ENCODE measurements at places on chromosomes 12 and 14.

- DNase-seq: no peak
Measured at GRCh38 chr12:27319409-27319808, 13.2 kb upstream of the BMAL2 start.

GRCh38 chr12:62813031-62813829 is 121.7 kb downstream of the PPM1H start:
- DNase-seq: peak; percentile 22

- DNase-seq: no peak
Measured at GRCh38 chr14:103820908-103821307, 26.5 kb downstream of the PPP1R13B start.

- no peak for DNase-seq
Measured at GRCh38 chr14:79656056-79656455, 555.2 kb downstream of the DIO2 start.

DNA sequence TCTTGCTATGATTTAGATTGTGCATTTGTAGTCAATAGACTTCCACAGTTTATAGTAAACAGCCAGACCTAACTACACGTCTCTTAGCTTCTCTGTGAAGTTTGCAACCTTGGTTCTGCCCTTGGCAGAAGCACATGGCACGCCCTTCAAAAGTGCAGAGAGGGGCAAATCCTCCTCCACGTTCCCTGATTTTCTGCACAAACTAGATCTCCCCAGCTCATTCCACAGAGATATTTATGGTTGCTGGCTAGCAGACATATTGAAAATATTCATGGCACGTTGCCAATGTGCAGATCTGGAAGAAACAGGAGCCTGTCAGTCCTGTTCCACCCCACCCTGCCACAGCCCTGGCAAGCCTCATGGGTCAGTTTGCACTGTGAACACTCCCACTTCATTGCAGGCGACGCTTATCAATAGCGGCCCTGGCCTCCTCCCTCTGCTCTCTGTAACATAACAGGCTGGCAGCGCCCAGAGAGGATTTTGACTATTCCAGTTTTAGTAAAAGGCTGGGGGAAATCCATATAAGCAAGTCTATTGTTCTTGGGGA is 6.5 kb upstream of the LGALS3 start:
- no peak for DNase-seq

DNA sequence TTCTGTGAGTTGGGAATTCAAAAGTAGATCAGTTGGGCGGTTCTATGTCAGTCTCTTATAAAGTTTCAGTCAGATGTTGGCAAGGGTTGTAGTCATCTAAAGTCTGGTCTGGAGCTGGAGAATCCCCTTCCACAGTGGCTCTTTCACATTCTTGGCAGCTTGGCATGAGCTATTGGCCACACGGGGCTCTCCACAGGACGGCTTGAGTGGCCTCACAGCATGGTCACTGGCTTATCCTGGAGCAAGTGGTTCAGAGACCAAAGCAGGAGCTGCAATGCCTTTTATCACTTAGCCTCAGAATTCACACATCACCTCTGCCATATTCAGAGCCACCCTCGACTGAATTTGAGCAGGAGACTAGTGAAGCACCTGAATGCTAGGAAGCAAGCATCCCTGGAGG is 7.1 kb upstream of the KICS2 start:
- no peak for DNase-seq

- no peak for DNase-seq
Measured at GRCh38 chr12:26229910-26230309, 34.5 kb downstream of the SSPN start.

DNA sequence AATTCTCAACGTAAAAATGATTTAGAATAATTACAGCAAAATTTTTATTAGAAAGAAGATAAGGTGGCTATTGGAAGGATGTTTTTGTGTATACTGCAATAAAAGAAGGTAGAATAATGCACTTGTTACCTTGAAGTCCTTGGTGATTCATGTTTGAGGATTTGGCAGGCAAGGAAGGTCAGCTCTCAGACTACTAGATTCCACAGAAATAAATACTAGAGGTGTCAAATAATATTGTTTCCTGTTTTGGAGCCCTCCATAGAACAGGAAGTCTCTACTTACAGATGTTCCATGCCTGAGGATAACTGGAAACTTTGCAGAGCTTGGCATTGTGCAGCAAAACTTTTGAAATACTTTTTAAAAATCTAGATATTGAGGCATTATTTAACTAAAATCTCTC is 284.3 kb upstream of the SYT1 start:
- DNase-seq: no peak

DNA sequence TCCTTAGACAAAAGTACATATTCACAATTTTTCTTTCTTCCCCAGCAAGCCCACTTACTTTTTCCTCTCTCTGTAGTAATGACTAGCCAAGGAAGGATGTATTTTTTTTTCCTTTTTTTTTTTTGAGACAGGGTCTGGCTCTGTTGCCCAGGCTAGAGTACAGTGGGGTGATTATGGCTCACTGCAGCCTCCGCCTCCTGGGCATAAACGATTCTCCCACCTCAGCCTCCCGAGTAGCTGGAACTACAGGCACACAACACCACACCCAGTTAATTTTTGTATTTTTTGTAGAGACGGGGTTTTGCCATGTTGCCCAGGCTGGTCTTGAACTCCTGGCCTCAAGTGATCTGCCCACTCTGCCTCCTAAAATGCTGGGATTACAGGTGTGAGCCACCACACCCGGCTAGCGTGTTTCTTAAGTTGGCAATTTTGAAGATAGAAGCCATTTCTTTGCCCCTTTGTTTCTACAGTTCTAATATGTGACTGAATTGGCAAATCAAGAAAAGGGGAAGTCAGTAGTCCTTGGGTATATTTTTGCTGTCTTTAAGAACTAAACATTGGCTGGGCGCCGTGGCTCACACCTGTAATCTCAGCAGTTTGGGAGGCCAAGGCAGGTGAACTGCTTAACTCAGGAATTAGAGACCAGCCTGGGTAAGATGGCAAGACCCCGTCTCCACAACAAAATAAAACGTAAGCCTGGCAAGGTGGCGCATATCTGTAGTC is 3.2 kb upstream of the NACA start:
- DNase-seq: no peak

GRCh38 chr14:103507751-103508150 is 14.9 kb downstream of the CKB start:
- DNase-seq: no peak

GRCh38 chr12:105855361-105856047 is 283.2 kb downstream of the NUAK1 start:
- no peak for DNase-seq

GRCh38 chr12:105861227-105861626 is 277.5 kb downstream of the NUAK1 start:
- DNase-seq: no peak

GRCh38 chr14:28138341-28138740 is 628.2 kb upstream of the FOXG1 start:
- no peak for DNase-seq

DNA sequence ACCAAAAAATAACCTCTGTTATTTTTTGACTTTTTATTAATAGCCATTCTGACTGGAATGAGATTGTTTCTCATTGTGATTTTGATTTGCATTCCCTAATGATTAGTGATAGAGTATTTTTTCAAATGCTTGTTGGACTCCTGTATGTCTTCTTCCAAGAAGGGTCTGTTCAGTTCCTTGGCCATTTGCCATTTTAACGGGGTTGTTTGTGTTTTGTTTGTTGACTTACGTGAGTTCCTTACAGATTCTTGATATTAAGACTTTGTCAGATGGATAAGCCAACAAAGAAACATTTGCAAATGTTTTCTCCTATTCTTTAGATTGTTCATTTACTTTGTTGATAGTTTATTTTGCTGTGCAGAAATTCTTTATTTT is 651.6 kb upstream of the LRFN5 start:
- DNase-seq: no peak

GRCh38 chr12:77407931-77408330 is 342.6 kb upstream of the E2F7 start:
- no peak for DNase-seq

- no peak for DNase-seq
Measured at GRCh38 chr12:117904051-117904450, 64.7 kb downstream of the KSR2 start.

GRCh38 chr12:70966996-70967790 is 46.7 kb upstream of the PTPRR start:
- DNase-seq: no peak

- DNase-seq: no peak
Measured at GRCh38 chr14:86892152-86892956, 1100.6 kb downstream of the GALC start.

DNA sequence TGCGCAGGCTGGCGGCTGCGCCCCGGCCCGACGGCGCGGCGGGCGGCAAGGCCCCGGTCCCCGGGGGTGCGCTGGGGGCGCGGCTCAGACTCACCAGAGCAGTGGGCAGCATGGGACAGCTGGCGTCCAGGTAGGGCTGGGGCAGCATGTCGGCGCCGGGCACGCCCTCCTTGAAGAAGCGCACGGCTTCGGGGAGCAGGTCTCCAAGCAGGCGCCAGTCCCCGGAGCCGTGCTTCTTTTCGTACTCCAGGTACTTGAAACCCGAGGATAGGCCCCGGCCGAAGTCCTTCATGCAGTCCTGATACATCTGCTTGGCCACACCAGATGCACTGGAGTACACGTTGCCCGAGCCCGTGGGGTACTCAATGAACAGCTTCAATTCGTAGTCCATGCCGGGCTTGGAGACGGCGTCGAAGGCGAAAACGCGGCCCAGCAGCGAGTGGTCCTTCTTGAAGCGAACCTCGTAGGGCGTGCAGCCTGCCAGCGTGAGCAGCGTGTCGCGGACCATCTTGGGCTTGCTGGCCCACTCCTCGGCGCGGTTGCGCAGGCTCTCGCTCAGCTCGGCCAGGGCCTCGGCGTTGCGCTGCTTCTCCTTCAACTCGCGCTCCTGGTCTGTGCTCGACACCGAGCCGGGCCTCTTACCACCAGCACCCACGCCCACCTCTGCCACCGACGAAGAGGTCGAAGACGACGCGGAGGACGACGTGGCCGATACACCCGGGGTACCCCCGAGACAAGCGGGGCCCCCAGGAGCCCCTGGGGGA is 2.2 kb downstream of the IRF2BPL start:
- DNase-seq: no peak

GRCh38 chr12:57822392-57823130 is 4.0 kb upstream of the AVIL start:
- DNase-seq: no peak

GRCh38 chr14:53848854-53849253 is 107.8 kb downstream of the BMP4 start:
- DNase-seq: no peak

DNA sequence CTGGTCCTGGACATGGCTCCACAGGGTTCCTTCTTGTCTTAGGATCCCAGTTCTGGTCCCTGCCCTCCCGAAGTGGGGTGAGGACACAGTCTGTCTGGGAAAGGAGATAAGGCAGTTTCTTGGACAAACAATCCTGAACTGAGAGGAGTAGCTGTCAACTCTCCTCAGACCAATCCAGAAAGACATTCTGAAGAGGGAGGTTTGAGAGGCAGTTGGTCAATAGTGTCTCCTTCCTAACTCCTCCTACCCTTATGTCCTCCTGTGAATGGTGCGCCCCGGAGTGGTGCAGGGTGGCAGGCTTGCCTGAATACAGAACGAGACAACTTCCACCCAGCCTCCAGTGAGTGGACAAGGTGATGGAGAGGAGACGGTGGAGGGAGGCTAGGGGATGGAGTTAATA is 15.4 kb upstream of the ASIC1 start:
- DNase-seq: no peak

DNA sequence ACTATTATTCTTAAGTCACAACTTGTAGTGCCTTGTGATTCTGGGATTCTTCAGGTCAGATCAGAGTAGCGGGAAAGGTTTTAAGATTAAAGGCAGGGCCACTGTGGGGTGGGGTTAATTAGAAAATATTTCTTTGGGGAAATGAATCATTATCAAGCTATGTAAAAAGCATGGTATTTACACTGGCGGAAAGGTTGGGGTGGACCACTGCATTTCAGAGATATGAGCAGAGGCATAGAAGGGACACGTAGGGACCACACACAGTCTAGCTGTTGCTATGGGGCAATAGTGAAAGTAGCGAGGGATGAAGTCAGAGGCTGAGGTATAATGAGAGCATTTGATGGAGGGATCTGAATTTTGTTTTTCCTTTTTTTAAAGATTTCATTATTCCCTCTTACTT is 31.7 kb upstream of the KCNH3 start:
- DNase-seq: no peak

- DNase-seq: no peak
Measured at GRCh38 chr12:64943686-64944085, 119.2 kb downstream of the TBC1D30 start.

- no peak for DNase-seq
Measured at GRCh38 chr12:102465762-102466560, 14.4 kb downstream of the IGF1 start.

DNA sequence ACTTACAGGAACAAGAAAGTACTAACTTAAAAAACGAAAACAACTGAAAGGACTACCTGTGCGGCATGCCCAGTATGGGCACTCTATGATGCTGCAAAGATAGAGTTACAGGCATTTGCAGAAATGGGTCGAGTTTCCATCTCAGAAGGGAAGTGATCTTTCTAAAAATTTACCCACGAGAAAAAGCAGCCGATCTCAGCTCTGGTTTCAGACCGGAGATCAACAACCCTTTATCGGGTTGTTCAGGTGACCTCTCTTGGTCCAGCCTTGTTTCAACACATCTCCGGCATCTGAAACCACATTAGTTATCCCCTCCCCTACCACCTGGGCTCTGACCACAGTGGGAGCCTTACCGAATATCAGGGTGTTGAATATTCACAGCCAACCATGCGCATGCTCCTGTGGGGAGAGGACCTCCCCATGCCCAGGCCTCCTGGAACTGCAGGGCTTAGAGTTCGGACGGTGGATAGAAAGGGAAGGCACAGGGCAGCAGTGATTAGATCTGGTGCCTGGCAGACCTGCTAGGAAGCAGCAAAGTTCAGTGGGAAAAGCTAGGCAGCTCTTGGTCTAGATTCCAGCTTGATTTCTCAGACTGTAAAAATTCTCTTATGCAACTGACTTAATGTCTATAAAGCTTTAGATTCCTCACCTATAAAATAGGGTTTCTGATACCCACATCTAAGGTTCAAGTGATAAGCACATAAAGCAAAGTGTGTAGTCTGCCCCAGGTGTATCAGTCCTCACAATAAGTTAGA is 906.0 kb downstream of the VRK1 start:
- DNase-seq: no peak

DNA sequence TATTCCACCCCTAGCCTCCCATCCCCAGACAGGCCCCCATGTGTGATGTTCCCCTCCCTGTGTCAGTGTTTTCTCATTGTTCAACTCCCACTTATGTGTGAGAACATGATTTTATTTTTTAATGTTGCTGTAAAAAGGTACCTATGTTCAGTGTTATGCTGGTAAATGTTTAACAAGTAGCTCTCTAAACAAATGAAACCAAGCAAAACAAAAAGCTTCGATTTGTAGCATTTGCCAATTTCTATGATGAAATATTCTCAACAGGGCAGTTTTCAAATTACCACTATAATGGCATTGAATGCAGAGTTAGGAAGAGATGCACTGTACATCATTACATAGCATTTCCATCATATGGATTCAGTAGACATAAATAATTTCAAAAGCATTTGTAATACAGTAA is 410.6 kb downstream of the MDGA2 start:
- DNase-seq: no peak

- no peak for DNase-seq
Measured at GRCh38 chr12:76329159-76329558, 19.1 kb downstream of the BBS10 start.
